ENCODE measurements at places on chromosomes 7 and 10. TPM values are rescaled to one million over a fixed set of nuclear protein-coding genes. Genes with fewer than 3 reads are reported as not detected.

DPP6 gene
- not detected for total RNA-seq

UNCX gene
- not detected for total RNA-seq

ERCC6 gene
- 26.2 TPM for total RNA-seq

ATRNL1 gene
- total RNA-seq = 0.87 TPM

ADGRA1 gene
- total RNA-seq = not detected

USP6NL gene
- total RNA-seq = 0.50 TPM

SORCS3 gene
- total RNA-seq = not detected

GPR15LG gene
- not detected for total RNA-seq

NME8 gene
- not detected for total RNA-seq

RNF148 gene
- not detected for total RNA-seq

HABP2 gene
- not detected for total RNA-seq

INPP5A gene
- 13.8 TPM for total RNA-seq

HKDC1 gene
- 0.11 TPM for total RNA-seq

SH2D4B gene
- total RNA-seq = not detected

JCAD gene
- 3.4 TPM for total RNA-seq

EBF3 gene
- total RNA-seq = not detected

WNT8B gene
- total RNA-seq = 0.14 TPM

GRCh38 chr10:8048281-8049008, 6.0 kb upstream of the GATA3 start:
- DNase-seq = peak; percentile 77

DNA sequence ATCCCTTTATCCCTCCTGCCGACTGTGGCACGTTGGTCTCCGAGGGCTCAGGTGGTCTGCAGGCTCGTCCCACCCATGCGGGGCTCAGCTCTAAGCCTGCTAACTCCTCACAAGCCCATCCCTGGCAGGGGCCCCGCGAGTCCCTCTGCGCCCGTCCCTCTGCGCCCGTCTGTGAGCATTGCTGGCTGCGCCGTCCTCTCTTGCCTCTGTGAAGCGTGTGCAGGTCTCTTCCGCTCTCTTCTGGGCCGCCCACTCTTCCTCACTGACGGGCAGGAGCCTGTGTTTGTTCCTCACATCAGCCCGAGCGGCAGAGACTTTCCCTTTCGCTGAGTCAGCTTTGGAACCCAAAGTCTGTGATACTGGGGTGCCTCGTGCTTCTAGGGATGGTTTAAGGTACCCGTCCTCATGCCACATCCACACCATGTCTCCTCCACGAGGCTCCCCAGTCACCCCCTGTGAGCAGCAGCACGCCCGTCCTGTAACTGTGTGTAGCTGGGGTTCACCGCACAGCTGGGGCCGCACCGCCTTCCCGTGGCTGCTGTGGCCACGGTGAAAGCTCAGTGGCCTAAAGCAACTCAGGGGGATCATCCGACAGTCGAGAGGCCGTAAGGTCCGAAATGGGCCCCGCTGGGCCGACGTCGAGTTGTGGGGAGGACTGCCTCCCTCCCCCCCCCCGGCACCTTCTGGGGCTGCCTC, 35.5 kb downstream of the ADGRA1 start:
- no peak for DNase-seq

DNA sequence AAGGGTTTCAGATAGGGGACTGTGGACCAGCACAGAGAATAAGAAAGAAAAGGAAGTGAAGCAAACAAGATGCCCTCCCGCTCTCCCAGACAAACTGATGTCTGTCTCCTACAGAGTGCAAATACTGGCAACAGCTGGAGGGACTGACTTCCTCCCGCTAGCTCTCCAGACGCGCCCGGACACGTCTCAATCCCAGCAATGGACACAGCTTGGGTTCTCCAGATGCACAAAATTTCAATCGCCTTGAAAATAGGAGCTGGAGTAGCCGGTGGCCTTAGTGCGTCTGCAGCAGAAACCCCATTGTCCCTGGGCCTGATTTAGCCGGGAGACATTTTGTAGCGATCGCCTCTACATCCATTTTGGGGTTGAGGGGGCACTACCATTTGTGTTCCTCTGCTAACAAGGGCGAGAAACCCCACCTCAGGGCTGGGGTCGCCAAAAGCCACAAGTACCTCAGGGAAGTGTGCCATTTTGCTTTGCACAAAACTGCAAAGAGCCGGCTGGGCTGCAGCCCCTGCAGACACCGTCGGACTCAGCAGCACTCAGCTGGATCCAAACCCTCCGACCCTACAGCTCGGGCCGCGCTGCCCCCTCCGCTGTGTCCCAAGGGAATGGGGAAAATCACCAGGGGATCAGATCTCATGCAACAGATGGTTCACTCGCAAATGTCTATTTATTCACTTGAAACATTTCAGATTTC, 5.9 kb downstream of the CPA2 start:
- no peak for DNase-seq

GRCh38 chr7:26167303-26167934, 15.4 kb downstream of the NFE2L3 start:
- DNase-seq = no peak

GRCh38 chr10:101297901-101298486, 56.0 kb upstream of the BTRC start:
- peak; percentile 58 for DNase-seq

- DNase-seq = no peak
Measured at GRCh38 chr10:70592186-70592735, 10.3 kb downstream of the PRF1 start.

GRCh38 chr7:112025556-112025955, 180.6 kb downstream of the DOCK4 start:
- DNase-seq = no peak

DNA sequence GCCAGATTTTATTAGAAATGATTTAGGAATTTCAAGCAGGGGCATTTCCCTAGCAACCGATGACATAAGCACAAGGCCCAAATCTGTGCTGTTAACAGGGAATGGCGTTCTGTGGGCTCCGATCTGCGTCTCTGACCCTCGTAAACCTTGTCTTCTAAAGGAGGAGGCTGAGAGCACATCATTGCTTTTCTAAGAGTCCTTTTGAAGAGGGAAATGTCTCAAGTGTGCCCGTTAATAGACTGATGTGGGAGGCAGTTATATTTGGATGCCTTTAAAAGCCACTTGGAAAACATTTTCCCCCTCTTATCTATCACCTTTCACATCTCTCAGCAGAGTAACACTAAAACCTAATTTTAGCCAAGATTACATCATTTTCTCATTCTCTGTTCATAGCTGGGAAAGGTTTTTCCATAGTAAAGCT, 424.1 kb upstream of the GALNT17 start:
- no peak for DNase-seq

- no peak for DNase-seq
Measured at GRCh38 chr10:15898046-15898445, 37.7 kb upstream of the MINDY3 start.

GRCh38 chr7:98165827-98166667, 45.2 kb upstream of the BHLHA15 start:
- no peak for DNase-seq

- no peak for DNase-seq
Measured at GRCh38 chr7:106485031-106485551, 175.9 kb downstream of the CCDC71L start.

GRCh38 chr7:128453836-128454804, 1.6 kb upstream of the HILPDA start:
- DNase-seq = no peak

DNA sequence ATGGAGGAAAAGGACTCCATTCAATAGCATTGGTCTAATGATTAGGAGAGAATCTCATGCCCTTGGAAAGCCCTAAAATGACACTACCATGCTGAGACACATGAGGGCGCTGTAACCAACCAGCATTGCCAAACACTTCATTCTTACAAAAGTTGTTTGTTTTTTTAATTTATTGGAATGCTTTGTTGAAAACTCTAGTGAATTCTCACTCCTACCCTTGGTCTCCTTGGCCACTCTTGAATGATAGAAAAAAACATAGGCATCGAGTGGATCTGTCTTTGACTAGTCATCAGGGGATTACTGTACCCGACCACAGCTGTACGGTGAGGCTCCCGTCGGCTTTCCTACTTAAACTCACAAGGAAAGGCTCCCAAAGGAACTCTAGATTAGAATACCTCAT, 29.3 kb upstream of the ADD3 start:
- DNase-seq = peak; percentile 43

DNA sequence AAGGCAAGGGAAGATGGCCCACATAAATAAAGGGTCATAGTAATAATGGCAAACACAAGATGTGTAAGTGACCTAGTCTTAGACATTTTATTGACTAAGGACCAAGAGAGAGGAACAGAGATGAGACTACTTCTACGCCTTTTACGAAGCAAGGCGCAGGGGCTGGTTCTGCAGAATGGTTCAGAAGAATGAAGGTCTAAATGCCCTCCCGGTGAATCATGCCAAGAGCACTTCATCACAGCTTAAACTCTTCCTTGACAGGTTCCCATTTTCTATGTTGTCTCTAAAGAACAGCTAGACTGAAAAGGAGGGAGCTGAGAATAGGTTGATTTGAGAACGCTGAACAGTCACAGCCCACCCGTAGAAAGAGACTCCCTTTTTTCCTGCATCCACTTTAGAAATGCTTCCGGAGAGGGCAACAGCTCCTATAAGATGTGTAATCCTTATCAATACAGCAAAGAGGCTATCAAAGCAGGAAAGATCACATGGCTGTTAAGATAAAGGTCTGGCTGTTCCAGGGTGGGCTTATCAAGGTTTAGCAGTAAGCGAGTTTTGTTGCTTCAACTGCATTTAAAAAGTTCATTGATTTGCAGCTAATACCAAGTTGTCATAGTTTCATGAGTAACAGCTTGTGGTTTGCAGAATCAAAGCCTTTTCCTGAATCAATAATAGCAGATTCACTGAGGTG, 93.4 kb upstream of the AUTS2 start:
- no peak for DNase-seq

GRCh38 chr7:43449577-43449976, 133.3 kb upstream of the STK17A start:
- DNase-seq = no peak

DNA sequence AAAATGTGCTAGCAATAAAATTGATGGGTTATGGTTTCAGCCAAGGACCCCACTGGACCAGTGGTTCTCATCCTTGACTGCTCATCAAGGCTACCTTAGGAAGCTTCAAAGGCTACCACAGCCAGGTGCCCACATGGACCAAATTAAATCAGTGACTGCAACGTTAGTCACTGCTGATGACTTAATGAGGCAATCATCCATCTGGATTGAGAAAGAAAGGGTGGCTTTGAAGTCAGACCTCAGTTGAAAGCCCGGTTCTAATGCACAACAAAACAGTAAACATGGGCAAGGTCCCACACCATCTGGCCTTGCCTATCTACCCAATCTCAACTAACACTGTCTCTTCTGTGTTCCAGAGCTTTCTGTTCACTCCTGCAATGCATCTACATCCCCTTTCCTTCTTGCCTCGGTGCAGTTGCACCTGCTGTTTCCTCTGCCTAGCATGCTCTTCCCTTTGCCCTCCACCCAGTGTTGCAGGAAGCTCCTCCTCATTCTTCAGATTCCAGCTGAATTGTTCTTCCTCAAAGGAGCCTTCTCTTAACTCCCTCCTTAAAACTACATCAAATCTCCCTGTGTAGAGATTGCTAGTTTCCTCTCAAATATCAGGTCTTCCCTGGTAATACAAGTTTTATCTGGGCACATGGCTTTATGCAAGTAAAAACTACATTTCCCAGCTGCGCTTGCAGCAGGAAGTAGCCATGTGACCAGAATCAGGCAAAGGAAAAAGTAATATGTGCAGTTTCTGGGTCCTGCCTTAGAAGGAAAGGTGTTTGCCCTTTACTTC, 10.3 kb upstream of the KCNK18 start:
- DNase-seq = no peak

DNA sequence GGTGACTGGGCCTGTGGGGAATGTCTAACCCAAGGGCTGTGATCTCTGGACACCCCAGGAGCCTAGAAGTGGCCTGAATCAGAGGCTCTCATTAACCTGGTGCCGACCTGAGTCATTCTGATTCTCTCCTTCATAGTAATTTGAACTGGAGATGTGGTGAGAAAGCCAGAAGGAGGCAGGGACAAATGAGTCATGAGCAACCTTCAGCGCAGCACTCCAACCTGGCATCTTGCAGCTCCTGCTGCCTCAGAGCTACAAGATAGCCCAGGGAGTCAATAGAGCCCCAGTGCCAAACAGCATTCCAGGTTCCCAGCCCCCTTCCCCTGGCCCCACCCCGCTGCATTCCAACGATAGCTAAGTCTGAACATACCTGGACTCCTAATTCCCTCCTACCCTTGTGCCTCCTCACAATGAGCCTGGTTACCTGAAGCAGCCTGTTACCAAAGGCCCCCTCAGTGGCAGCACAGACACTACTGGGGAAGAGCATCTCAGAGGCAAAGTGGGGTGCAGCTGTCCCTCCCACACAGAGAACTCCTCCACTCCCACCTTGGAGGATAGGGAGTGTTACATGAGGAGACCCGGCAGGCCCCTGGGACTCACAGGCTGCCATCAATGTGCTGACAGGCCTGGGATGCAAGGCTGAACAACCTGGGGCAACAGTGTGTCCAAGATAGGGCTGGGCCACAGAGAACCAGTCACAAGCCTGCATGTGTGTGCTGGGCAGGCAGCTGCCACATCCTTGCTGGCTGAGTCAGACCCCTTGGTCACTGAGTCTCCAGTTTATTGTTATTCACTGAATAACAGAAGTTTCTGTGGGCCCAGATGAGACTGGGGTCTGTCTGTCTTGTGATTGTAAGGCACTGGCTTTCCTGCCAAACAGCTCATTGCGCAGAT, 76.8 kb upstream of the LEP start:
- no peak for DNase-seq

DNA sequence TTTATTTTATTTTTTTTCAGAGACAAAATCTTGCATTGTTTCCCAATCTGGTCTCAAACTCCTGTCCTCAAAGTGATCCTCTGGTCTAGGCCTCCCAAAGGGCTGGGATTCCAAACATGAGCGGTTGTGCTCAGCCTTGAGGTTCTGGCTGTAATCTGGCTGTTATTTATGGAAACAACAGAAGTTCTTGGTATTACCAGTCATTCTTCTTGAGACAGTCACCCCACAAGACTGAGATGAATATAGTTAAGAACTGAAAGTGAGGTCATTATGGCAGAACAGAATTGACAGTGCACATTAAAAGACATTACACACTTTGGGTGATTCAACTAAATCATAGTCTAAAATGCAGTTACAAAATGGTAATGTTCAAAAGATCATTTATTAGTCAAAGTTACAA, 719.5 kb downstream of the ZWINT start:
- DNase-seq = no peak

GRCh38 chr10:24393201-24393600, 184.3 kb downstream of the KIAA1217 start:
- no peak for DNase-seq

DNA sequence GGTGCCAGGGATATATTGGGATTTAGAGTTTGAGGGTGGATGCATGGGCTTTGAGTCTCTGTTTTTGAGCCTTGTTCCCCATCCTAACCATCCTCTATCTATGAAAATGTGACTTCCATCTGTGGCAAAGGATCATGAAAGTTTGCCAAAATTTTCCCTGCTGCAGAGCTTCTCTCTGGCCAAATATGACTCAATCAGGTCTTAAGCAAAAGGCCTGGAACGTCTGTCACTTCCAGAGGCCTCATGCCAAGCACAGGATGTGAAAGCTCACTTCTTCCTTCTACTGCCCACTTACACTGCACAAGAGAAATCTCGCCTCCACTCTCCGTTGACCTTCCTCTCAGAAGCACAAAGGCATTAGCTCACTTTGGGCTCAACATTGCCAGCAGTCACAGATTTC, 696.9 kb upstream of the NRP1 start:
- DNase-seq = no peak

Data from activated T-helper 2 cell treated with anti-CD3 and anti-CD28 coated beads, Interferon-gamma antibody, Interleukin-2, Interleukin-4, amounts not matched to agents 10 μg/mL and 5 μg/mL and 100 μg/mL, durations not matched to agents 14 hours and 24 hours and 36 hours (primary cell).